ENCODE measurements at places on chromosomes 4 and X.
A peak's percentile ranks its signal among the peaks of the same experiment; 100 is the strongest.

GRCh38 chr4:16764622-16765021 lies 133.8 kb downstream of the LDB2 start:
- no peak for DNase-seq

DNA sequence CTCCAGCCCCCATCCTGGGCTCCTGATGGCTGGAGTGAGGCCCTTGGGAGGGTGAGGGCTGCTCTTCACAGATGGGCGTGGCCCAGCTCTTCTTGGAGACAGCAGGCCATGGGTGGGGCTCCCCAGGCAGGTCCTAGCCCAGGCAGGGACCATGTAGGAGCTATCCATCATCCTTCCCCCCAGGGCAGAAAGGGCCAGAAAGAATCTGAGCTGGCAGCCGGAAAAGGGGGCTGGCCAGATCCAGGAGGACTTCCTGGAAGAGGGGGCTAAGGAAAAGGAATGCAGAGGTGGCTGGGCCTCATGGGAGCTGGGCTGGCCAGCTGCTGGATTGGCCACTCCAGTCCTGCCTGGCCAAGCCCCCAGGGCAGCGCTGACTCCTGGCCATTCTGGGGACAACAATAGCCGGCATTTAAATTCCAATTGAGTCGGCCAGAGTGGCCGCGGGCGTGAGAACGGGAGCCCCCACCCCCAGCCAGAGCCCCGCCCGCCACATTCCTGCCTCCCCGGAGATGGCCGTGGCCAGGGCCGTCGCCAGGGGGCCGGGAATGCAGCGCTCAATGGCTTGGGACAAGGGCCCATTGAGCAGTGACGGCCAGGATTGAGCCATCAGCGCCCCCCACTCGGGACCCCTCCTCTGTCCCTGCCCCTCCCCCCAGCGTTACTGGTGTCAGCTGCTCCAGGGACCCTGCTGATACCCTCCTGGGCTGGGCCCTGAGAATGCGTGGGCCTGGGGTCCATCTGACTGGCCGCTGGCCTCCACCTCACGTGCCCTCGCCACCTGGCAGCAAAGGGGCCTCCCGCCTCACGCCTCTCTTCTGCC lies 15.1 kb upstream of the FGFR3 start:
- peak; percentile 95 for DNase-seq

GRCh38 chrX:153190381-153190780 lies 11.3 kb downstream of the MAGEA1 start:
- no peak for DNase-seq

DNA sequence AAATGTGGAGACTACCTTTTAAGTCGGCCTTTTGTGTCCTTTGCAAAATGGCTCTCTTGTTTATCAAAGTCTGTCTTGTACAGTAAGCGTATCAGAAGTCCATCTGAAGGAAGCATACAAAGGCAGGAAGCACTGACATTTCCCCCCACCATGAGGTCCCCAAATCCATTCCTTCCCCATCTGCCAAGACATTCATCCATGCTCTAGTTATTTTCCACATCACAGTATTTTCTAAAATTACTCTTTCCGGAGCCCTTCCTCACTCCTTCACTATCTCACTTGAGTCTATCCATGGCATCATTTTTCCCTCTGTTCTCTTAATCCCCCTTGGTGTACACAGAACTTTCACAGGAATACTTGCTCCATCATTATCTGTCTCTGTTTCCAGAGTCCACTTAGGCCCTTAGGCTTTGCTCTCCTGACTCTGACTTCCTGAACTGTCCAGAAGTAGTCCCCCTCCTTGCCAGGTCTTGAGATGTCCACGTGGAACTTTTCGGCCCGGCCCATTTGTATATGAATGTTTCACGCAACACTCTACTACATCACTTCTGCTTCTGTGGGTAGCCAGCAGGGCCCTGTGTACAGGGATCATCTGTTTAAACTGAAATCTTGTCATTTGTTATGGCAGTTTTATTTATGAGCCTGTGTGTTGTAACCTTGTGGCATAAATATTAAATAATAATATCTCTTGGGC lies 2.1 kb downstream of the SEL1L3 start:
- DNase-seq = no peak

DNA sequence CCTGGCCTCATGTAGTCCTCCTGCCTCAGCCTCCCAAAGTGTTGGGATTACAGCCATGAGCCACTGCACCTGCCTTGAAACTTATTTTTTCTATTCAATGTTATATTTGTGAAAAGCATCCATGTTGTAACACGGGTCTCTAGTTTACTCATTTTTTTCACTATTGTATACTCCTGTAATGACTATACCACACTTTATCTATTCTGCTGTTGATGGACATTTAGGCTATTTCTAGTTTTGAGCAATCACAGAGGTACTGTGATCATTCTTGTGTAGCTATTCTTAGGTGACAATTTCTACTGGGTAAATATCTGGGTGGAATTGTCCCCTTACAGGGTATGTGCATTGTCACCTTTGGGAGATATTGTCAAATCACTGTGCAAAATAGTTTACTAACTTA lies 3.6 kb downstream of the DRP2 start:
- no peak for DNase-seq

DNA sequence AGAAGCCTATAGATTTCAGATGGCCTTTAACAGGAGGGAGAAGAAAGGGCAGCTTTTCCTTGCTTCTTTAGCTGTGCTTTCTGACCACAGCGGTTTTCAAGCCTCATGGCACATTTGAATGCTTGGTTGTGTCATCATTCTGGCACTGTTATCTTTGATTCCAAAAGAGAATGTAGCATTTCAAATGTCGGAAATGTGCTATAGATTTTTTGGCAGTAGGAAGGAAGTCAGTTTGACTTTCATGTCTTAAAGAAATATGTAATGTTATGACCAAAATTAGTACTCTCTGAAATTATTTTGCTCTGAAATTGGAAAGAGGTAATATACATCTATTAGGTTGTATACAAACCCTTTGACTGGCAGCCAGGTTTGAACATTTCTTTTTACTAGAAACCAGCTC lies 171.9 kb downstream of the TENM3 start:
- no peak for DNase-seq

GRCh38 chrX:154307202-154307601 lies 11.6 kb downstream of the TKTL1 start:
- DNase-seq = peak; percentile 72

DNA sequence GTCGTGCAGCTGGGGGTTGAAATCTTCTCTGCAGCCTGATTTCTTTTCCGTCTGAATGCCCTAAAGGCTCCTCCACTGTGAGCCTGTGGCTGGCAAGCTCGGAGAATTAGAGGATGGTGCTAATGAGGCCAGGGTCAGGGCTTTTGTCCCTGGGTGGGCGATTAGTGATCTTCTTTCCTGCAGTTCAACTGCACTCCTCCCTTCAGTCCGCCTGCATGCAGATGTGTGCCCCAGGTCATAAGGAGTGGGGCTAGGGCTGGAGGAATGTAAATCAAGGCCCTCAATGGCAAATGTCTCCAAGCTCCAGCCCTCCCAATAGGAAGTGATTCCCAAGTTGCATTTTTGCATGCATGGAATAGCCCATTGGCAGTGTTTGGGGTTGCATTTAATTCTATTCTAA lies 405.0 kb downstream of the AFF2 start:
- no peak for DNase-seq

DNA sequence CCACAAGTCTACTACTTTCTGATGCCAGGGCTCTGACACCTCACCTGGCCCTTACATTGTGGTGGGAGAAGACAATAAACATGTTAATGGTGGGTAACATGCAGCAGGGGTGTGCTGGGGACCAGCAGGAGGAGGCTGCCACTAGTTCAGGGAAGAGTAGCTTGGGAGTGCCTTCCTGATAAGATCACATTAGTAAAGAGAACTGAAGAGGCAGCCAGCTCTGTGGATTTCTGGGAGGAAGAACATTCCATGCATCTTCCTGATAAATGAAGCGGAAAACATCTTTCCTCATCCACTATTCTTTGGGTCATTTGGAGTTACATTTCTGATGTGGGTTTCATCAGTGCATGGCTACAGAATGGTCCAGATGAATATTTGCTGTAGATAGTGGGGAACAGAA lies 9.0 kb downstream of the RNF150 start:
- peak; percentile 77 for DNase-seq

DNA sequence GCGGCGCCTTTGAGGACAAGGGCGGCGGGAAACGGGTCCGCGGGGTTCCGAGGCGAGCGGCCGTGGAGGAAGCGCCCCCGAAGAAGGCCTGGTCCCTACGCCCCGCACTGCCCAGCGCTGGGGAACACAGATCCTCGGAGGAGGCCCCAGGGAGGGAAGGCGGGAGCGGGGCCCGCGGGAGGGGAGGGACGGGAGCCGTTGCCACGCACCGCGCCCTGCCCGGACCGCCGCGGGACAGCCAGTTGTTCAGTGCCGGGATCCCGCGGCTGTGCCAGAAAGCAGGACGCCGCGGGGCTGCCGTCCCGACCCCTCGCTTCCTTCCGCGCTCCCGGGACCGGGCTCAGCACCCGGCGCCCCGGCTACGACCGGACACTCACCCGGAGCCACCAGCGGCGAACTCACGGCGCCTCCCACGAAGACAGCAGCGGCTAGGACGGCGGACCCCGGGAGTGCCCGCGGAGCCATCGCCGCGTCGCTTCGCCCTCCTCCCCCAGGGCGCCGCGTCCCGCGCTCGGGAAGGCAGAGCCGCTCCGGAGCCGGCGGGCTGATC lies 278 bp downstream of the RELL1 start:
- DNase-seq = peak; percentile 90

- peak; percentile 8 for DNase-seq
Observed at GRCh38 chrX:105822138-105823091, at the start of gene NRK. NRK (plus strand) TSS chrX:105822539; CDS start chrX:105822846, 307 bp downstream.

- DNase-seq = no peak
Observed at GRCh38 chr4:96703265-96703664, 863.4 kb downstream of the PDHA2 start.

DNA sequence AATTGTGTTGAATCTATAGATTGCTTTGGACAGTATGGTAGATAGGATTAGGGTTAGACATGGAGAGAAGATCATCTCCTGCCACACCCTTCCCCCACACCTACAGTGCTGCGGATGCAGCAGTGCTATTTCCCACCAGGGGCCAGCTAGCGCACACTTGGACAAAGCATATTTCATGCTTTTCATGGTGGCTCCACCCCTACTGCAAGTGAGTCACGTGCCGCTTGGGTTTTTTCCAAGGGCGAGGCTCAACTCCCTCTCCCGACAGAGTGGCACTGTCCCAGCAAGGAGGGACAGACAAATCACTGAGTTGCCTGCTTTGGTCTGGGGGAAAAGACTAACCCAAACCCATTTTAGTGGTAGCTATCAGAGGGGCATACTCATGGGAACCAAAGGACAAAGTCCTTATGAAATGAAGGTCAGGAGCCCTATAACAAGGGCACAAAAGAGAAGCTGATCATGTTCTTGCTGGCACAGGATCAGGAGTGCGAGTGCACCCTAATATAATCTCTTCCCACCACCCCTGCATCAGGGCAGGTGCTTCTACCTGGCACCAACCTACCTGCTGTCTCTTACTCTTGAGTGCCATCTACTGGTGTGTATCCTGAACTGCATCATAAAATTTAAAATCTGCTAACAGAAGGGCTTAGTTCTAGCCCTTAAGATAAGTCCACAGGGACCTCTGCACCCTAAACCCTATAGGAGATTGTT lies 55.1 kb upstream of the PGAM4 start:
- DNase-seq = peak; percentile 26

GRCh38 chr4:93437991-93438390 lies 390.6 kb upstream of the ATOH1 start:
- DNase-seq = no peak

DNA sequence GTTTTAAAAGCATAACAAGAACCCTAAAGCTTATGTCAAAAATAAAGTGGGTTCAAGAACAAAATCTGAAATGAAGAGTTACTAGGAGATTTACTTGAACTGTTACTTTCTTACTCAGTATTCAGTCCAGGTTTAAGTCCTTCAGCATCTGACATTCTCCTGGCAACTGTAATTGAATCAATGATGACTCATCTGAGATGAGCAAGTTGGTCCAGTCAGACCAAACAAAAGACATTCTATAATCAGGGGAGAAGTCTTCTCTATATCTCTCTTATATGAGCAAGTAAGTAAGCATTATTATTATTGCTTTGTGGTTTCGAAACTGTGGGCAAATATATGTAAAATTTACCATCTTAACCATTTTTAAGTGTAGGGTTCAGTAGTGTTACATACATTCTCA lies 34.6 kb downstream of the MAP9 start:
- DNase-seq = no peak

- no peak for DNase-seq
Observed at GRCh38 chr4:151766691-151767090, 5.9 kb upstream of the GATB start.

DNA sequence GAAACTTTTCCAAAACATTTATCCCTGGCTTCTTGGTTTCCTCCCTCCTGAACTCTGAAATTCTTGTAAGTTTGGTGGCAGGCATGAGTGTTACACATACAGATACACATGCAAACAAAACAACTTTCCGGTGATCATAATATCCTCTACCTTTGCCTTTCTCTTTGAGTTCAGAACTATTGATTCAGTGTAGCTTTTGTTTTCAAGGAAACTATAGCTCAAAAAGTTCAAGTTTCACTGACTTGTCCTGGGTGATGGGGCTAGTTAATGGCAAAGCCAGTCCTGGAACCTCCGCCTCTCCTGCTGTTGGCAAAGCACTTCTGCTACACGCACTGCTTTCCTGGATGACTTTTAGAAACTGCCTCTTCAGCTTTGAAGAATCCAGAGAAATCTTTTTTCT lies 177.3 kb upstream of the FAT1 start:
- no peak for DNase-seq

- DNase-seq = no peak
Observed at GRCh38 chrX:14056206-14056605, 26.5 kb upstream of the GEMIN8 start.

DNA sequence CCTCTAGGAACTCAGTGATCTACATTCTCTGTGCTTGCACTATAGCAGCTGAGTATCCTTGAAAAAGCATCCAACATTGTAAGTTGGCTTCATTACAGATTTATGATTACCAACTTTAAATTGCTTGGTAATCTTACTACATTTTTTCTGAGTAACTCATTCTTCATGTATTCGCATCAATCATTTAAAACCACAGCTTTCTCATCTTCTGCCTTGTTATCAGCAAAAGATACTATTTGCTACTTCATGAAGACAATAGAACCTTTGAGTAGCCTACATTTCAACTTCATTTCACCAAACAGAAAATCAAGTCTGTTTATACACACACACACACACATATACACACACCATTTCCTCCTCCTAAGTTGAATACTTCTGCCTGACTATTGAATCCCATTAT lies 6.2 kb upstream of the DCAF8L2 start:
- no peak for DNase-seq

- DNase-seq = no peak
Observed at GRCh38 chr4:145285928-145286327, 105.5 kb upstream of the OTUD4 start.

DNA sequence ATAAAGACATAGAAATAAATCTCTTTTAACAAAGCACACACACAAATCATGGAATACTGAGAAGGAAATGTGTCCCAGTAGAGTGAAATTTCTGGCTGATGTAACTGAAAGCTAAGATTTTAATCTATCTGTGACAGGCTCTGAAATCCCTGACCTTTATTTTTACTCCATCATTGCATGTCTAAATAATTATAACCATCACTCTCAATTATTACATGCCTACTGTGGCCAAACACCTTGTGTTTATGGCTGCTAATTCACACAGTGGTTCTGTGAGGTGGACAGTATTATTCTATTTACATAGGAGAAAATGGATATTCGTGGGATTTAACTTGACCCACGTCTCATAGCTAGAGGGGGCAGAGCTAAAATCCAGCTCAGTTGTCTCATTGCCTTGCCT lies 438.1 kb downstream of the TLL1 start:
- no peak for DNase-seq

- no peak for DNase-seq
Observed at GRCh38 chr4:146486565-146486964, 35.2 kb downstream of the SLC10A7 start.

All from osteoblast (primary cell).